ENCODE measurements at places on chromosomes 6 and 20. TPM values are rescaled to one million over a fixed set of nuclear protein-coding genes. Genes with fewer than 3 reads are reported as not detected.

FAM217A gene
- not detected for total RNA-seq

PPP1R3G gene
- 0.50 TPM for total RNA-seq

TXLNB gene
- total RNA-seq = 147 TPM

GRCh38 chr6:167721291-167721690 is 105.4 kb upstream of the AFDN start:
- no peak overlapping the region for H3K4me3 ChIP-seq
- DNase-seq = no peak
- no peaks in the 10 kb centered on the region for H3K4me1 ChIP-seq

- H3K27ac ChIP-seq = no peak overlapping the region
- DNase-seq = no peak
- peaks cover 2% of the 10 kb centered on the region for H3K27me3 ChIP-seq
- no peaks in the 10 kb centered on the region for H3K4me1 ChIP-seq
- no peaks in the 10 kb centered on the region for H3K36me3 ChIP-seq
Measured at GRCh38 chr20:30812739-30813411, 444.6 kb upstream of the DEFB115 start.

GRCh38 chr6:121847806-121848522 is 412.5 kb downstream of the GJA1 start:
- no peaks in the 10 kb centered on the region for H3K4me1 ChIP-seq
- H3K4me3 ChIP-seq = no peak overlapping the region
- no peaks in the 10 kb centered on the region for H3K27me3 ChIP-seq
- H3K27ac ChIP-seq = no peak overlapping the region

GRCh38 chr20:41314386-41314785 is 3.1 kb downstream of the ZHX3 start:
- peak overlapping the region; percentile 95 for H3K27ac ChIP-seq
- H3K27me3 ChIP-seq = no peaks in the 10 kb centered on the region
- H3K36me3 ChIP-seq = no peaks in the 10 kb centered on the region
- H3K4me1 ChIP-seq = peaks cover 56% of the 10 kb centered on the region

DNA sequence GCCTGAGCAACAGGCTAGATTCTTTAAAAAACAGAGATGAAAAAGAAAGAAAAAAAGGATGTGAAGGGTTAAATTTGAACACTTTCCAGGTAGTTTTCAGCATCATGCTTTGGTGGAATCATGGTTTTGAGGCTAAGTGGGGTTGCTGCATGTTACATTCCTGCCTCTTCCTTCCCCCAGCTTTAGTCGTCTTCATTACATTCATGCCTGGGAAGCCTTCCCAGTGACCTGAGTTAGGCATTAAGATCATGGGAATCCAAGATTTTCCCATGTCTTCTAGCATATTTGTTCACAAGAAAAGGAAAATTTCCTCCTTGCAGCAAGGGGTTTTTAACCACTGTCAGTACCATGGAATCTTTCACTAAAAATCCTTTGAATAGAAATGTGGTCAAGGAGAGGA is 12.0 kb downstream of the TPX2 start:
- H3K4me3 ChIP-seq = no peak overlapping the region
- H3K27me3 ChIP-seq = no peaks in the 10 kb centered on the region
- no peaks in the 10 kb centered on the region for H3K36me3 ChIP-seq
- peak overlapping the region; percentile 30 for H3K27ac ChIP-seq

GRCh38 chr6:144140867-144141266 is 9.4 kb upstream of the STX11 start:
- H3K27me3 ChIP-seq = no peaks in the 10 kb centered on the region
- DNase-seq = no peak
- no peak overlapping the region for H3K4me3 ChIP-seq
- no peaks in the 10 kb centered on the region for H3K4me1 ChIP-seq

DNA sequence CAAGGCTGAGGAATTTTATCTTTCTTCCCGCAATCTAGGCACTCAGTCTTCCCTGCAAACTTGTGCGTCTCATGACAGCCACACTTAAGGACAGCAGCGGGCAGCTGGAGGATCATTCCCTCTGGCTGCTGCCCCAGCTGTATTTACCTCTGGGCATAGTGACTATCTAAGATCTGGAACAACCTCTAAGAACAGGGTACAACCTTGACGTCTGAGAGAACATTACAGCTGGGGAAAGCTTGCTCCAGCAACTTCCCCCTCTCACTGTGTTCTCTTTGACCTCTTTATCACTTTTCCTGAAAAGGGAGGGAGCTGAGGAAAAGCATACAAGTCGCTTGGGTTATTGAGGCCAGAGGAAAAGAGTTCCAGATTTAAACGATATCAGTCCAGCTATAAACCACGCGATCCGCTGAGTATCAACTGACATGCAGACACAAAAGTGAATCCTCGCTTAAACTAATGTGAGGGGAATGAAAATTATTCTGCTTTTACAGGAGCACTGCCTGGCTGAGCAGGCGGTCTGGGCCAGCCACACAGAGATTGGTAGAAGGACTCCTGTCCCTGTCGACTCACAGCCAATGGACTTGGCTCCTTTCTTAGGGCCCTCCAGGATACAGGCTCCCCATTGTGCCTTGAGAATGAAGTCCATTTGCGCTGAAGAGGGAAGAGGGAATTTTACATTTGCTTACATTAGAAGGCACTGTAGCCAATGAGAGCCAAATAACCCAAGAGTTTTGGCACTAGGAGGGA is 153.3 kb downstream of the QRSL1 start:
- no peaks in the 10 kb centered on the region for H3K36me3 ChIP-seq
- no peak for DNase-seq
- H3K27ac ChIP-seq = no peak overlapping the region
- no peaks in the 10 kb centered on the region for H3K4me1 ChIP-seq
- no peak overlapping the region for H3K4me3 ChIP-seq

- H3K4me1 ChIP-seq = peaks cover 8% of the 10 kb centered on the region
- H3K27ac ChIP-seq = no peak overlapping the region
- no peaks in the 10 kb centered on the region for H3K36me3 ChIP-seq
- DNase-seq = no peak
- no peak overlapping the region for H3K4me3 ChIP-seq
Measured at GRCh38 chr6:150666071-150666470, 66.4 kb downstream of the PLEKHG1 start.

- no peaks in the 10 kb centered on the region for H3K4me1 ChIP-seq
- no peaks in the 10 kb centered on the region for H3K27me3 ChIP-seq
- H3K36me3 ChIP-seq = no peaks in the 10 kb centered on the region
- H3K4me3 ChIP-seq = no peak overlapping the region
Measured at GRCh38 chr6:130671577-130671976, 155.6 kb upstream of the SMLR1 start.
